Activated naive CD8-positive, alpha-beta T cell treated with anti-CD3 and anti-CD28 coated beads, Interleukin-2, amount 50 U/mL, for 24 hours (primary cell): ENCODE measurements at places on chromosomes 1 and 21.

- DNase-seq = no peak
Observed at GRCh38 chr1:231134624-231135023, 27.2 kb upstream of the TRIM67 start.

DNA sequence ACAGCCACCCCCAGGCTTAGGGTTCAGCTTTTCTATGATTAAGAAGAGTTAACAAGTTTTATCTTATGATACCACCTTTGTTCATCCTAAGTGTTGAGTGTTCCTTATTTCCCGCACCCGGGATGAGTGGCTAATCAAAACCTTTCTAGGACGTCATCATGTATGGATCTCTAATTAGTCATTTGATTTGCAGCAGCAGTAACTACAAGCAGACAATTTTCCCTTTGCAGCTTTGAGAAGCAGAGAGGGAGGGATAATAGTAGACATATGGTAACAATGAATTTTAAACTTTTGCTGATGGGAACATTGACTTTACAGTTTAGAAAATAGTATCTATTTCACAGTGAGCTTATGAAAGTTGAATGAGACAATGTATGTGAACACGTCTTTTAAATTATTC, 30.8 kb upstream of the SLC35F3 start:
- DNase-seq = no peak

- no peak for DNase-seq
Observed at GRCh38 chr1:209390764-209391163, 192.8 kb upstream of the CAMK1G start.

- no peak for DNase-seq
Observed at GRCh38 chr1:204545202-204545601, 29.0 kb downstream of the MDM4 start.

DNA sequence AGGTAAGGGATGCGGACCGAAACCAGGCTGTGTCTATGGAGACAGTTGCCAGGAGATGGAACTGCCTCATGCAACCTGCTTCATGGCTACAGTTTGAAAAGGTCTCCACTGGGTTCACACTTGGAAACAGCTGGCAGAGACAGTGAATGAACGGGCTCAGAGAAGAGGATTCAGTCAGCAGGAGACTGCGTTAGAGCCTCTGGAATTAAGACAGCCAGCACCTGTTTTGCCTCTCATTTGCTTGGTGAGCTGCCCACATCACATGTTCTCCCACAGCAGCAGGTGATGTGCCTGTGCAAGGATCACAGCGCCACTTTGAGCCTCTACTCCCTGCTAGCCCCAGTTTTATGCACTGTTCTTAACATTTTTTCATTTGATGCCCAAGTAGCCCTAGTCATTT, 321.0 kb downstream of the PLPP3 start:
- no peak for DNase-seq

GRCh38 chr1:243320224-243320623, 64.4 kb downstream of the SDCCAG8 start:
- DNase-seq = no peak

DNA sequence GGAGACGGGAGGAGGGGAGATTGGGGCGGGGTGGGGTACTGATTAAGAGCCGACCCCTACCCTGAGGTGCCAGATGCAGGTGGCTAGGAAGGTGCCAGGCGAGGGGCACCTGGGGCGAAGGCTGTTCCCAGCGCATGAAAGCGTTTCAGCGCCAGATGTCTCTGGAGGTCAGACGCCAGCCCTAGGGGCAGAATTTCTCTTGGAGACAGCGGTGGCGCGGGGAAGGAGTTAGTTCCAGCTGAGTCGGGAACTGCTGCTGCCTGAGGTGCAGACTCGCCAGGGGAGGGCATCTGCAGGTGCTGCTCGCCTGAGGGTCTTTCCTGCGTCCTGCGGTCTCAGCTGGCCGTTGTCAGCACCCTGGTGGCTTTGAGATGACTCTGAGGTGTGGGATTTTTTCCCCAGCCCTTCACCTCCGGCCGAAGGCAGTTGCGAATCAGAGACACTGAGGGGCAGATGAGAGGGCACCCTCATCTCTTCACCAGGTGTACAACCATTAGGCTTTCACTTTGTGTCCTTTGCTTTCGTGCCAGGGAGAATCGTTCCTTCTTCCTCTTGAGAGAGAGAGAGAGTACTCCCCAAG, 539 bp downstream of the CGN start:
- DNase-seq = peak; percentile 26

GRCh38 chr1:100448366-100448765, 89.6 kb upstream of the GPR88 start:
- DNase-seq = no peak

DNA sequence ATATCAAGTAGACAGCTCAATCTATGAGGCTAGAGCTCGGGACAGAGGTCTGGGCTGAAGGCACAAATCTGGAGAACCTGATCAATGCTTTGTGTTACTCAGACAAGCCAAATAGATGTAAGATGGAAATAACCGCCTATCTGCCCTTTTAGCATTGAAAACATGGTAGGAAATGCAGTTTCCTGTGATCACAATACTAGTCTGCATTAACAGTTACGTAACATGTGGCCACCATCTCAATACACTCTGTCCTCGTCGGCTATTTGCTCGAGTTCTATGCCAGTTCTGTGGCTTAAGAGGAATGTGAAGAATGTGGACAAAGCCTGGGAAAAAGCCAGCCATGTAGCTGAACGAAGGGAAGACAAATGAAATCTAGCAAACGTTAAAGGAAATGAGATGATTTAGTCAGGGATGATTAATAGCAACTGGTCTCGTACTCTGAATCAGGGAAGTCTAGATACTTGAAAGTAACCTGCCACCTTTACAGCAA, 73.3 kb downstream of the HSF2BP start:
- no peak for DNase-seq

DNA sequence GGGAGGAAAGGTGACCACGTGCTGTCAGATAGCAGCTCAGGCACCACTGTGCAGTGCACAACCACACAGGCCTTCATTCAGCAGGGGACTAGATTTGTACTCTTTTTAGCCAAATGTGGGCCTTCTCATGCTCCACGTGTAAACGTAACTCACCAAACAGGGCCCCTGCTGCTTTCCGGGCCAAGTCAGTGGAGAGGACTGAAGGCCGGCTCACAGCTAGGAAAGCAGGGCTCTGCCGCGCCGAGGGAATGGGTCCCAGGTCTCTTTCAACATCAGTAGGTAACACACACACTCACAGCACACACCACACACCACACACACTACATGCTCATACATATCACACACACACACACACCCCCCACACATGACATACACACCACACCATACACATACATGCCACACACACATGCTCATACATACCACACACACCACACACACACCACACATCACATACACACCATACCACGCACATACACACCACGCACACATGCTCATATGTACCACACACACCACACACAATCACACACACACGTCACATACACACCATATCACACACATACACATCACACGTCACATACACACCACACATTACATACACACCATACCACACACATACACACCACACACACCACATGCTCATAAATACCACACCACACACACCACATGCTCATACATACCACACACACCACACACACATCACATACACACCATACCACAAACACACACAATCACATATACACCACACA, 124.0 kb upstream of the ERG start:
- DNase-seq = no peak

DNA sequence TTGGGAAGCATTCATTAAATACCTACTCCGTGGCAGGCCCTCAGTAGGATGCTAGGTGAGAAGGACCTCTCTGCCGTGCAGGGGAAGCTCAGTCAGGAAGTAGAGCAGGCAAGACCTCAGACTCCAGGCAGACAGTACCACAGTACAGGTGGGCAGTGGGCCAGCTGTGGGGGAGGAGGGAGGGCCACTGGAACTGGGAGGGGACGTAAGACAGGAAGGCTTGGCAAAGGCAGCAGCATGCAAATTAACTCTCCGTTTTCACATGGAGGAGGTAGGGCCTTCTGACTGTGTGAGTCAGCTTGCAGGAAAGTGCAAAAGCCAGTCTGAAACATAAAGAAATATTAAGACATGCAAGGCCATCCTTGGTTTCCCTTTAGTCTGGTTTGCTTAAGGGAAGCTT, 157.7 kb downstream of the TRIM33 start:
- no peak for DNase-seq
